Activated naive CD8-positive, alpha-beta T cell treated with anti-CD3 and anti-CD28 coated beads for 36 hours (primary cell): ENCODE measurements at places on chromosomes 11 and 22.

DNA sequence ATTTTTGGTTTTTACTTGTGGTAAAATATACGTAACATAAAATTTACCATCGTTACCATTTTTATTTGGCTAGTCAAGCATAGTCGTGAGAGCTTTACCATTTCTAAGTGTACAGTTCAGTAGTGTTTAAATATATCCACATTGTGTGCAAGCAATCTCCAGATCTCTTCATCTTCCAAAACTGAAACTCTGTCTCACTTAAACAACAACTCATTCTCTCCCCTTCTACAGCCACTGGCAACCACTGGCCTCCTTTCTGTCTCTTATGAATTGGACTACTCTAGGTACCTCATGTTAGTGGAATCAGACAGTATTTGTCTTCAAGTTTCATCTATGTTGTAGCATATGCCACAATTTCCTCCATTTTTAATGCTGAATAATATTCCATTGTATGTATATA is 37.4 kb downstream of the SMC1B start:
- no peak for DNase-seq

DNA sequence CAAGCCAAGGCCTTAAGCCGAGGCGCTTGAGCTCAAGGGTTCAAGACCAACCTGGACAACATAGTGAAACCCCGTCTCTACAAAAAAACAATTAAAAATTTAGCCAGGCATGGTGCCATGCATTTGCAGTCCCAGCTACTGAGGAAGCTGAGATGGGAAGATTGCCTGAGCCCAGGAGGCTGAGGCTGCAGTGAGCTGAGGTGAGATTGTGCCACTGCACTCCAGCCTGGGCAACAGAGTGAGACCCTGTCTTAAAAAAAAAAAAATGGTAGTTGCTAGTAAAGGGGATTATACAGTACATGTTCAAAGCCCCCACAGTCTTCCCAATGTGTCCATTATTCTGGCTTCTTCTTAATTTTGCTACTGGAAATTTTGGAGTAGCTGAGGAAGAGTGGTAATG is 18.2 kb downstream of the CABIN1 start:
- DNase-seq, result no peak

DNA sequence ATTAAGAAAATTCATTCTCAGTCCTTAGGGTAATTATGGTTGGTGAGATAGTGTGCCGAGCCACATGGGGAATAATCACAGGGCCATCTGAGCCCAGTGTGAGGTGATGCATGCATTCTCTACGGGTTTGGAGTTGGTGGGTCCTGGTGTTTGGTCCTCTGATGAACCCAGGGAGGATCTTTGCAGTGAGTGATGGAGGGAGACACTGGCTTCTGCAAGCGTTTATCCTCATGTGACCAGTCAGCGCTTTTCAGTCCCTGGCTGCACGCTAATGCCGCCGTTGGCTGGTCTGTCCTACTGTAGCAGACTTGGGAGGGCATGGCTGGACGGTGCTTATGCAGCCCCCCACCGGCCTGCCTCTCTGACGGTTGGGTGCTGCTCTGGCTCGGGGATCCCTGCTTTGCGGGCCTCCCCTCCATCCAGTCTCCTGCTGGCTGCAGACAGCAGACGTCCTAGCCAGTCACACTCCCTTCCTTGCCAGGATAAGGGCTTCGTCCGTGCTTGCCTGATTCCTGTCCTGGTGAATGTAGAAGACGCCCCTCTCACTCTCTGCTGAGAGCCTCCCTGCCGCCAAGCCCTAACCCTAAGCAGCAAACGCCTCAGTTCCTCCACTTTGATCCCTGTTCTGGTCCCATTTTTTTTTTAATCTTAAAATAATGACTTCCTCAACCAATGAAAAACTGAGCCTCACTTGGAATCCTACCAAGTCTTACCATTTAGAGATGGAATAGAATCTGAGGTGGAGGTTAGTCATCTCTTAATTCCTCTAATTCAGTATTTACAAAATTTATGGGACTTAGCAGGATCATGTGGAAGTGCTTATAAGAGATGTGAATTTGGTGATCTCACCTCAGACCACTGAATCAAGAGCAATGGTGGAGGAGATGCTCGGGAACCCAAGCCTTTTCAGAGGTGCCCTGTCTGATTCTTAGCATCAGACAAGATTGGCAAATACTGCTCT is 143.7 kb upstream of the SORL1-AS1 start:
- no peak for DNase-seq

DNA sequence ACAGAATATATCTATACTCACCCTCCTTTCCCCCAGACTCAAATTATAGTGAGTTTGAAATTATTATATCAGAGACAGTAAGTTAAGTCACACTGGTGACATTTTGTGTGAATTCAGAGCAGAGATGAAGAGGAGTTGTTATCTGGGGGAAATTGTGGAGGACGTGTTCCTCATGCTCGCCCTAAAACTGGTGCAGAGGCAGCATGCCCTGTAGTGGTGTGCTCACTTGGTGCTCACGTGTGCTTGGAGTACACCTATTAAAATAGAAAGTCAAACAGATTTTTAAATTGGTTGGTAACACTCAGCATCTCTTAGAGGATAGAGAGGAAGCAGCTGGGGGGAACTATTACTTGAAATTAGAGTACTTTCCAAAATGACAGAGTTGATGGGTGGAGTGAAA is 51.6 kb upstream of the ADSL start:
- DNase-seq, result no peak

- peak; percentile 12 for DNase-seq
Observed at GRCh38 chr22:17218341-17218740, 894 bp downstream of the ADA2 start.

GRCh38 chr11:12088047-12088481 is 22.3 kb upstream of the MICAL2 start:
- DNase-seq, result no peak

DNA sequence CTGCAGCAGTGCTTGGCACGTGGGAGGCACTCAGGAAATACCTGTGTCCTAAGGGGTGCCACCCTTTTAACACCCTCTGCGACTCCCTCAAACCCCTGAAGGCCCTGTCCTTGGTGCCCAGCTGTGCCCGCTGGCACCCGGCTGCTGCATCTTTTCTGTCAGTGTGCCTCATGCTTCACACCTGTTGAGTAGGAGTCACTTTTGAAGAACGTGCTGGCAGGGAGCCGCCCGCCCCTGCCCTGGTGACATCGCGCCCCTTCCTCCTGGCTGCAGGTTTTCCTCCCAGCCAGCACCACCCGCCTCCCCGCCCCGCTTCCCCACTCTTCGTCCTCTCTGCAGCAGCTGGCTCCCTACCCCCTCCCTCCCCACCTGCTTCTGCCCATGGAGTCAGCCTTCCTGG is 17.8 kb downstream of the FRMD8 start:
- DNase-seq, result no peak

GRCh38 chr11:42806191-42806590 is 505.6 kb upstream of the API5 start:
- no peak for DNase-seq

DNA sequence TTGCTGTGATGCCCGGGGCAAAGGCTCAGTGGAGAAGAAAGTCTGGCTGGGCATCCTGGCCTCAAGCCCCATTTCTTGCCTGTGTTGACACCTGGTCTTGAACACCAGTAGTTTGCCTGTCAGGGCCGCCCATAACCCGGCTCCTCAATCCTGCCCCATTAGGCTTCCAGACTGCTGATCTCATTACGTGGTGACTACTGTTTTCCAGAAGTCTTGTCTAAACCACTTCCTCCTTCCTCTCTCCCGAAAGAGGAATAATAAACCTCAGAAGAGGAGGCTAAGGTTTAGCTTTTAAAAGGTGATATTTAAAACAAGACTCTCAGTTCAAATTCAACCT is 97.7 kb downstream of the CD44 start:
- no peak for DNase-seq

DNA sequence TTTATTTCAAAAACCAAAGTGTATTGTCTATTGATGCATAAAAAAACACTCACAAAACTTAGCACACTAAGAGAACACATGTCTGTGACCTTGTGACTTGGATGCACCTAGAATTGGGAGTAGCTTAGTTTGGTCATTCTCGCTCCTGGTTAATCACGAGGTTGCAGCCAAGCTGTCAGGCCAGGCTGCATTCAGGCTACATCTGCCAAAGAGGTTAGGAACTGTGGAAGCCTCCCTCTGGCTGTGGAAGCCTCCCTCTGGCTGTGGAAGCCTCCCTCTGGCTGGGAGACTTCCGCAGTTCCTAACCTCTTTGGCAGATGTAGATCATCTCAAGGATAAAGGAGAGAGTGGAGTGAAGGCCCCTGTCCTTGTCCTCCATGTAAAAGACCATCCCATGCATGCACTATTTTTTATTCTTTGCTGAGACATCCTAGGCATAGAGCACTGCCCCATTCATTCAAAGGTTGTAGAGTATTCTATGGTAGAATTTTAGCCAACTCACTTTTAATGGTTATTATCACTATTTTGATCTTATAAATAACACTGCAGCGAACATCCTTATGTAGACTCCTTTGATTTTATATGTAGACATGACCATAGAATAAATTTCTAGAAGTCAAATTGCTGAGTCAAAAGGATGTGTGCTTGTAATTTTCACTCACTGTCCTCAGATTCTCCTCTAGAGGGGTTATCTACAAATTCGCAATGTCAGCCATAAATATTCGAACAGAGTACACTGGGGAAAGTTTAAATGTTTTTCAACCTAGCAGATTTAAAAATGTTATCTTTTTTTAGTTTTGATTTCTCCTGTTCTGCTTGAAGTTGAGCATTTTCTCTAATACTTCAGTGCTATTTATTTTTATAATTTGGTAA is 63.0 kb upstream of the IGLL5 start:
- no peak for DNase-seq

GRCh38 chr11:35911013-35911412 is 32.8 kb upstream of the LDLRAD3 start:
- no peak for DNase-seq

DNA sequence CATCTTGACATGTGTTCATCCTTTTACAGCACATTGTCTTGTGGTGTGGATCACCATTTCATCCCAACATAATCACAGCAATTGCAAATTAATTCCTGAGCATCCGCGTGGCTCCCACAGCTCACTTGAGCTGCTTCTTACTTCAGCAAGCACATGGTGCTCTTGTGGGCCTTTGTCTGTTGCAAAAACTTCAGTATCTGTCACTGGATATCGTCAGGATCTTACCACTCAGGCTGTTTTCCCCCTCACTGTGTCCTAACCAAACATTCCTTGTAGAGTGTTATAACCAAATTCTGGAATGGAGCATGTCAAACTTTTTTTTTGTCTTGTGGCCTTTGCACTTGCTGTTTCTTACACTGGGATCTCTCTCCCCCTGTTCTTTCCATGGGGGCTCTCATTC is 683.1 kb upstream of the ARHGAP42 start:
- DNase-seq, result no peak

- DNase-seq, result no peak
Observed at GRCh38 chr22:29555065-29555644, 1.6 kb upstream of the THOC5 start.

GRCh38 chr11:16780698-16781550 is 42.5 kb downstream of the C11orf58 start:
- DNase-seq, result no peak

- no peak for DNase-seq
Observed at GRCh38 chr22:20565079-20565734, 57.8 kb downstream of the MED15 start.

- DNase-seq, result no peak
Observed at GRCh38 chr11:116384876-116385275, 387.9 kb downstream of the BUD13 start.

DNA sequence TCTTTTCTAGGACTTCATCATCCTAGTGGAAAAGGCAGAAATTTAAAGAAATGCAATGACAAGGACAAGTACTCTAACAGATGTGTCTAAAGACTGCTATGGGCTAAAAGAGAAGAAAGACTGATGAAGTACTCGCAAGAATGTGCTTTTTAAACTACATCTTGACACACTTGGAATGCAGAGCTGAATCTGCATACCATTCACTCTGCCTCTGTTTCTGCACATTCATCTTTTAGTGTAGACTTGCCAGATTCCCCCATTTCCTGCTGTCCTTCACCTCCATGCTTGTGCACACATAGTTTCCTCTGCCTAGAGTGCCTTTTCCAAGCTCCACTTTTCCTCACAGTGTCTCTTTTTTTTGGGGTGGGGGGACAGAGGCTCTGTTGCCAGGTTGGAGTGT is 239.0 kb upstream of the CCDC179 start:
- no peak for DNase-seq

- no peak for DNase-seq
Observed at GRCh38 chr22:37926358-37926757, 20.3 kb downstream of the MICALL1 start.

DNA sequence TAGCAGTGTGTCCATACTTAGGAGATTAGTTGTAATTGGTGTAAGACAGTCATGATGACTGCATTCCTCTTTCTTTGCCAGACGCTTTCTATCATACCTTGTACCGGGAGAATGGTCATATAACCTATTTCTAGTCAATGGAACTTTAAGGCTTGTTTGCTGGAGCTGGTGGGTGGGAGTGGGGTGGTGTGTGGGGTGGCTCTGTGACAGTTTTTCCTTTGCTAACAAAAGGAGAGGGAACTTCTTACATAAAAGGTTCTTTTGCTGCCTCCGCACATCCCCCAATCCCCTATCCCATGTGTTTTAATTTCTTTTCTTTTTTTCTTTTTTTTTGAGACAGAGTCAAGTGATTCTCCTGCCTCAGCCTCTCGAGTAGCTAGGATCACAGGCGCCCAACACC is 9.8 kb upstream of the NUCB2 start:
- DNase-seq, result no peak

- no peak for DNase-seq
Observed at GRCh38 chr11:111010391-111011274, 234.9 kb upstream of the POU2AF2 start.

DNA sequence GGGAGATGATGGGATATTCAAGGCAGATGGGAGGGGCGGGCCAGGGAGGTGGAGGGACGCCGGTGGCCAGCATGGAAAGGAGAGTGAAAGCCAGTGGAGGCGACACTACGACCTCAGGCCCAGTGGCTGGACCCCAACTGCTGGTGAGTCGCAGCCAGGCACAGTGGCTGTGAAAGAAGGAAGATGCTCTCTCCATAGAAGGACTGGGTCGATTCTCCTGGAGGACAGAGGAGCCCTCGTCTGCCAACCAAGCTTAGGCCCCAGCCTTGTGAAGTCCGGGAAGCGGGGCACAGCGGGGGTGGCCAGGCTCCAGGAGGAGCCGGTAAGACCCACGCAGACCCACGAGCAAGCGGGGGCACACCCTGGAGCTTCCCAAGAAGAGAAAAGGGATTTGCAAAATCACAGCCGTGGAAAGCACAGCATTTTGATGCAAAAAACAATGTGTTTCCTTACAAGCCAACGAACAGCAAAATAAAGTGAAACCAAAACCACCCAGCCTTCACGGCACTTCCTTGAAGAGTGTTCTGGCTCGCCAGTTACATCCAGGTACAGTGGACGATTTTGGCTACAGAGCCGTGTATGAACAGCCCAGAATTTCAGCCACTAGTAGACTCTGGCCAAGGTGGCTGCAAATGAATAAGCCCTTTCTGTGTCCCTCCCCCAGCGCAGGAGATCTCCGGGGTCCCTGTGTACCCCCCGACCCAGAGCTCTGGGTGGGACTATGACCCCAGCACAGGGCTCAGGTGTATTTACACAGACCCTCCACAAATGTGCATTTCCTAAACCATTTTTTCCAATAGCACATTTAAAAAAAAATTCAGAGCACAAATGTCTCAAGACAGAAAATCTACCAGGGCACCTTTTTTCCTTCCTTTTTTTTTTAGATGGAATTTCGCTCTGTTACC is 96.9 kb downstream of the TRMU start:
- DNase-seq, result peak; percentile 20
